ENCODE measurements at places on chromosomes 1 and 21.

DNA sequence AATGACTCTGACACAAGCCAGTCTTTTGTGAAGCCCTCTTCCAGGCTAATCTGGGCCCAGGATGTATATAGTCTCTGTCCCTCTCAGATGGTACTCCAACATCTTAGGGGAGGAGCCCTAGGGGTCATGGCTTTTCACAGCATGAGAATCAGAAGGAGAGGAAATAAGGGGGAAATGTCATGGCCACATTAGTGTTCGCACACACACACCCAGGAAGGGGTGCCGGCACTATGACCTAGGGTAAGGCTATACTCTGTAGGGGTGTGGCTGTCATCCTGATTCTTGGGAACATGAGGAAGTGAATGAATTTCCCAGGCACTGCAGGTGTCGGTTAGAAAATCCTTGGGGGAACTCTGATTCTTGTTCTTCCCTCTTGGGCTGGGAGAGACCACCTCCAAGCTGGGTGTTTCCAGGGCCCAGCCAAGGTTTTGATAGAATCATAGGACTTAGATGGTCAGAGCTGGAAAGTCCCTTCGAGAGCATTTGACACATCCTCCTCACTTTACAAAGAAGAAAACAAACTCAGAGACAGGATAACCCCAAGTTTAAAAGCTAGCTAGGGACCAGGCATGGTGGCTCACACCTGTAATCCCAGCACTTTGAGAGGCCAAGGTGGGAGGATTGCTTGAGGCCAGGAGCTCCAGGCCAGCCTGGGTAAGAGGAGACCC is 22.0 kb downstream of the GFI1 start:
- no peak for DNase-seq

DNA sequence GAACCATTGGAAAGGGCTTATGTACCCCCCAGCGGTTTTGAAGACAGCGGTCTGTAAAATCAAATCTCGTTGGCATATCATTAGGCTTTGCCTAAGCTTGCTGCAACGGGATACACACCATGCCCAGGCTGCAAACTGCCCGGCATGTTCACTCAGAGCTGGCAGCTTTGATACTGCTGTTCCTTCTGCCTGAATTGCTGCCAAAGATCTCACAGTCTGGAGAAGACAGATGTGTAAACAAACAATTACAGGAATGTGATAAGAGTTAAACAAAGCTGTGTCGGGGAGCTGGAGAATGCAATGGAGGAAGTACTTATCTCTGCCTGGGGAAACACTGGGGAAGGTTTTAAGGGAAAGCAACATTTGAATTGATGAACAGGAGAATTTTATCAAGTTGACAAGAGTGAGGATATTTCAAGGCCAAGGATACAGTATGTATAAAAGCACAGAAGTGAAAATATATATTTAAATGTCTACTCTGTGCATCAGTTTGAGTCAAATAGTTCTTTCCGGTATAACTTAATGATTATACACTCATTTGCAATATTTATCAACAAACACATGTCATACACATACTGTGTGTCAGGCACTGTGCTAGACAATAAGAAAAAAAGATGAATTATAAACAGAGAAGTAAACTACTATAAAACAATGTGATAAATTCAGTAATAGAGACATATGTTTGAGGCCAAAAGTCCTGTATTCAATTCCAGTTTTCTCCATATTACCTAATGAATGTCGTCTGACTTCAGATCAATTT is 29.9 kb downstream of the CHML start:
- no peak for DNase-seq

- peak; percentile 86 for DNase-seq
These were observed 42.4 kb downstream of the TMEM53 start for GRCh38 chr1:44631647-44632539.

- DNase-seq, result no peak
These were observed 69.4 kb downstream of the NTPCR start for GRCh38 chr1:233019778-233020325.

Measured in activated T-cell treated with anti-CD3 and anti-CD28 coated beads for 24 hours (primary cell).